ENCODE measurements at places on chromosomes 12 and 14. TPM values are rescaled to one million over a fixed set of nuclear protein-coding genes. Genes with fewer than 3 reads are reported as not detected.

Gene IFNG-AS1
- not detected for total RNA-seq

Gene TRAFD1
- total RNA-seq, result 29.4 TPM

Gene C1QL4
- not detected for total RNA-seq

Gene PMEL
- total RNA-seq, result 3.7 TPM

- DNase-seq, result no peak
These were observed 1.9 kb downstream of the ATP6V0A2 start for GRCh38 chr12:123713823-123714585.

- no peak for DNase-seq
These were observed 949 bp downstream of the PLBD2 start for GRCh38 chr12:113359133-113359938.

Data from epithelial cell of proximal tubule (primary cell).